Cerebellar cortex (tissue), 1 donor: ENCODE measurements at places on chromosomes 16 and 17.
A peak's percentile ranks its signal among the peaks of the same experiment; 100 is the strongest.

DNA sequence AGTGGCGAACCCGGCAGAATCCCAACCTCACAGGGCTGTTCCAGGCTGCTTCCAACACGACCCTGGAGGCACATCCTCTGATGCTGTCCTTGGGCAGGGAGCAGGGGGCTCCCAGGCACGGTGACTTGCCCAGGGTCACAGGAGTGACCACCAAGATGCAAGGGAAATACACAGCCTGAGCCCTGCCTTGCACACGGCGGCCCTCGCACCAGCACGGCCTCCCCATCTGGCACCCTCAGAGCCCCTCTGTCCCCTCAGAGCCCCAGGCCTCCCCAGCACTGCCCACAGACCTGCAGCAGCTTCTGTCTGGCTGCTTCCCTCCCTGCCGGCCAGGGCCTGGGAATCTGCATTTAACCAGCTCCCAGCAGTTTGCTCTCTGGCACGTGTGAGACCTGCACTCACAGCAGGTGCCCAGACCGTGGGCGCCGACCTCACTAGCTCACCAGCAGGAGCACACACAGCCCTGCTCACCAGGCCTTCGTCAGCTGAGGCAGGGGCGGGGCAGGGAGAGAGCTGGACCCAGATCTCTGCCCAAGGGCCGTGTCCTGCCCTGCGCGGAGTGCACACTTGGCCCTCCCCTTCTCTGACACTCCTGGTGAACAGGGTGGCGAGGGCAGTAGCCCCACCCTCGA lies 29.7 kb upstream of the ZC3H18 start:
- DNase-seq, result no peak

DNA sequence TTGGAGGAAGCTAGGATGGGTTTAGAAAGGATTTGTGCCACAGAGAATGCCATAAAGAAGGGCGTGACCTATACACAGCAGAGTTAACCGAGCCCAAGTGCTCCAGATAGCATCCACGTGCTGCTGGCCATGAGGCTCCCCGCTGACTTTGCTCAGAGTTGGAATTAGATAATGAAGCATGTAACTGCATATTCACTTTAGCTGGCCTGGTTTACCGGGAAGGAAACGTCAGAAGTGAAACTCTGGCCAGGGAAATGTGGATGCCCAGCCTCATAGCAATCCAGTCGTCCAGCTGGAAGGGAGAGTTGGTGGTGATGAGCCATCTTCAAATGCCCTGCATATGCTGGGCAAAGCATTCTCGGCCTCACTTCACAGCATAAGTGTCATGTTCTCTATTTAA lies 6.1 kb downstream of the KRT35 start:
- DNase-seq, result no peak

DNA sequence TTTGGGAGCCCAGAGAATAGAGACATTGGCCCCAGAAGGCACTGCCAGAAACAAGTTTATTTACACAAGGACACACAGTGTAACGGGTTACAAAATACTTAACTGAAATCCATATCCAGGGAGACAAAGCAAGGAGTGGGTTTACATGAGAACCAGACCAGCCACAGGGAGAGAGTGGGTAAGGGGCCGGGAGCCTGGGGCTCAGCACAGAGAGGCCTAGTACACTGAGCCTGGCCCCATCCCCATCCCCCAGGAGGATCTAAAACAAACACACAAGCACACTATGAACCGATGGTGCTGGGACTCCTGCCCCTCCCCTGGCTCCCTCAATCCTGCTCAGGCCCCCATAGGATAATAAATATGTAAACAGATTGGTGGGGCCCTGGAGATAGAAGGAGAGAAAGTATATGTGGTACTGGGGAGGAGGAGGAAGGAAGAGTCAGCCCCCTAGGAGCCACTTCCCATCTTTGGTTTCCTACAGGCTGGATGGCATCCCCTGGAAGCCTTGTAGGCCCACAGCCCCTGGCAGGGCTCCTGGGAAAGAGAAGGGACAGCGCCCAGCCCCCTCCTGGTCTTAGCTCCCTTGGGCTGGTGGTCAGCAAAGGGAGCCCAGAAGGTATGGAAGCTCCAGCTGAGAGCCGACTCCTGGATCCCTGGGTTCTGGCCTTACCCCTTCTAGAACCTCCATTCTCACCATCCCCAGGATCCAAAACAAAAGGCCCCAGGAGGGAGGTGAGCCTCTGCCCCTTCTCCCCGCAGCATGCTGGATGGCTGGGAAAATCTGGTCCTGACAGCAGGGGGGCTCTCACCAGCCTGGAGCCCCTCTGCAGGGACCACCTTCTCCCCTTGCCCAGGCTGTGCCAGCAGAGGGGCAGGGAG lies 6.4 kb downstream of the G6PC3 start:
- no peak for DNase-seq

DNA sequence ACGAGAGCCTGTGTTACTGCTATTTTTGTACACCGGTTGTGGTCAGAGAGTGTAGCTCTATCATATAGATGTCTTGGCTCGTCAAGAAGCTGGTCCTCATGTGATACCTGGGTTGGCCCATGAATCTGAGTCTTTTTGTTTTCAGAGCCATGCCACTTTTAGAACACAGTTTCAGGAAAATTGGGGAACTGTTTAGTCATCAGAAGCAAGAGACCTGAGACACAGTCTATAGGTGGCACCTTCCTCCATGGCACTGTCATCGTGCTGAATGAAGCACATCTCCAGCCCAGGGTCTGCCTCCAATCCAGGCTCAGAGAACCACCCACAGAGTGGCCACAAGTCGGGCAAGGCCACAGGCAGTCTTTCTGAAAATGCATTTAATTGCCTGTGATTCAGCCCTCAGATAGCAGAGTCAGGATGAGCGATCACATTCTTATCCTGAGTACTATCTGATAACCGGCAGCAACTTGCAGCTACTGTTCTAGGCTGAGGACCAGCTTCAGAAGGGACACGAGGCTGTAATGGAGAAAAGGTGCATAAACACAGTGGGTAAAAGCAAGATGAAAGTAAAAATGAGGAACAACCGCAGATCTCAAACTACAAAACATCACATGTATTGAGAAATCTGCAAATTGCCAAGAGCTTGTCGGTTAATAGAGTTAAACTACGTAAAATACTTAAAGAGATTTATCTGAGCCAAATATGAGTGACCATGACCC lies 14.2 kb upstream of the HAPSTR1 start:
- no peak for DNase-seq

- no peak for DNase-seq
Measured at GRCh38 chr16:1918351-1919326, at the start of gene HS3ST6. TSS of gene HS3ST6 (minus strand) at chr16:1918415. CDS start at chr16:1918323, 92 bp downstream.

DNA sequence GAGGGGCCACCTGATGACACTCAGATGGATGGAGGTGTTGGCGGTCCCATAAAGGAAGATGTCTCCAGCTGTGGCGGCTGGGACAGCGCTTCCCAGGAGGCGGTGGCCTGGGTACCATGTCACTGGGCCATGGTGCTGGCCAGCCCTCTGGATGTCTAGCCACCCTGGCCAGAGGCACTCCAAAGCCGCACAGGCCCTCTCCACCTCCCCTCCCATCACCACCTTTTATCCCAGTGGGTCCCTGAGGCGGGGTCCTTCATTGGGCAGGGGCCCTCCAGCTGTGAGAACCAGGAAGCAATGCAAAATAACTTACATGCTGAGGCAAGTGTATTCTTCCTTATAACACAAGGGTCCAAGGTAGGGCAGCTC lies 23.1 kb downstream of the RAB11FIP4 start:
- DNase-seq, result no peak

- DNase-seq, result peak; percentile 42
Measured at GRCh38 chr17:52201767-52202519, 43.4 kb upstream of the CA10 start.

DNA sequence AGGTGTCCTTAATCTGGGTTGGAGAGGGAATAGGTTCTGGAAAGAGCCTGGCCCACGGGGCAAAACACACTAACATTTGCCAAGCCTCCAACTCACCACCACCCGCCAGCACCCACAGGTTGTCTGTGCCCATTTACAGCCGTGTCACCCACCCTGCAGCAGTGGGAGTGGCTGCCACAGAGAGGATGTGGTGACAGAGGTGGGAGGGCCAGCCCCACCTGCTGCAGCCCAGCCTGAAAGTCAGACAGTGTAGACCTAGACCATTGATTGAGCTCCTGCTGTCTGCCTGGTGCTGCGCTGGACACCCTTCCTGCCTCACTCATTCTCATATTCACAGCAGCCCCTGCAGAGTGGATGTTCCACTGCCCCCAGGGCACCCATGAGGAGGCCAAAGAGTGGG lies 44.7 kb downstream of the IL21R start:
- DNase-seq, result no peak

GRCh38 chr16:20871941-20872815 lies 28.0 kb downstream of the DCUN1D3 start:
- DNase-seq, result no peak

GRCh38 chr17:20218272-20218671 lies 209.1 kb downstream of the SPECC1 start:
- no peak for DNase-seq

GRCh38 chr17:32625971-32626370 lies 139.2 kb downstream of the CDK5R1 start:
- peak; percentile 60 for DNase-seq

GRCh38 chr17:81142301-81143199 lies 22.8 kb upstream of the PVALEF start:
- DNase-seq, result peak; percentile 79

- no peak for DNase-seq
Measured at GRCh38 chr16:10387188-10387617, 1.3 kb downstream of the ATF7IP2 start.

GRCh38 chr17:67412032-67412431 lies 35.0 kb downstream of the PITPNC1 start:
- no peak for DNase-seq

- no peak for DNase-seq
Measured at GRCh38 chr16:78291604-78292003, 192.2 kb downstream of the WWOX start.

DNA sequence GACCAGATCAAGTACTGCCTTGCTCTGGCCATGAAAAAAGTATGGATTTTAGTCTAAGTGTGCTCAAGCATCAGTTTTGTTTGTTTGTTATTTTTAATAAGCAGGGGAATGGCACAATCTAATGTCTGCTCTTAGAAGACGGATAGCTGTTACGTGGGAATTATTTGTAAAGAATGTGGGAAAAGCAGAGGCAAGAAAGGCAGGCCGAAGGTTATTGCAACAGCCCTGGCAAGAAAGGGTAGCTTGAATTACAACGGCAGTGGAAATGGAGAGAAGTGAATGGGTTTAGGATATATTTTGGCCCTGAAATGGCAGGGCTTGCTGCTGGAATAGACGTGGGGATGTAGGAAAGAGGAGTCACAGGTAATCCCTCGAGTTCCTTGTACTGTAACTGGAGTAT lies 987 bp upstream of the HASPIN start:
- DNase-seq, result peak; percentile 16

GRCh38 chr16:67986949-67987348 lies 6.7 kb upstream of the DPEP3 start:
- DNase-seq, result no peak

DNA sequence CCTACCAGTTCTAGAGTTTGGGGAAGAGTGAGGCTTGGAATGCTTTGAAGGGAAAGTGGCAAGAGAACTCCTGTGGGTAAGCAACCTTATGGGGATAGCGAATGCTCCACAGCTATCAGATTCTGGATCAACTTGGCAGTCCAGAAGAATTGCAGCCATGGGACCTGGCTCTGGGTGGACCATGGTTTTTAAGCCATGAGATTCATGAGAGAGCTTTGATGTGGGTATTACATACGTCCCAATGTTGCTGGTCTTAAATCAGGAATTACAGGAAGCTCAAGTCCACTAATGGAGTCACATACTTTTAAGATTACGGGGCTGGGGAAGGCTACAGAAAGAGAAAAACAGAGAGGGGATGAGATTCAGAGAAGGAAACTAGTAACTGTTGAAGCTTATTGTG lies 142.5 kb upstream of the ELAC2 start:
- DNase-seq, result no peak

DNA sequence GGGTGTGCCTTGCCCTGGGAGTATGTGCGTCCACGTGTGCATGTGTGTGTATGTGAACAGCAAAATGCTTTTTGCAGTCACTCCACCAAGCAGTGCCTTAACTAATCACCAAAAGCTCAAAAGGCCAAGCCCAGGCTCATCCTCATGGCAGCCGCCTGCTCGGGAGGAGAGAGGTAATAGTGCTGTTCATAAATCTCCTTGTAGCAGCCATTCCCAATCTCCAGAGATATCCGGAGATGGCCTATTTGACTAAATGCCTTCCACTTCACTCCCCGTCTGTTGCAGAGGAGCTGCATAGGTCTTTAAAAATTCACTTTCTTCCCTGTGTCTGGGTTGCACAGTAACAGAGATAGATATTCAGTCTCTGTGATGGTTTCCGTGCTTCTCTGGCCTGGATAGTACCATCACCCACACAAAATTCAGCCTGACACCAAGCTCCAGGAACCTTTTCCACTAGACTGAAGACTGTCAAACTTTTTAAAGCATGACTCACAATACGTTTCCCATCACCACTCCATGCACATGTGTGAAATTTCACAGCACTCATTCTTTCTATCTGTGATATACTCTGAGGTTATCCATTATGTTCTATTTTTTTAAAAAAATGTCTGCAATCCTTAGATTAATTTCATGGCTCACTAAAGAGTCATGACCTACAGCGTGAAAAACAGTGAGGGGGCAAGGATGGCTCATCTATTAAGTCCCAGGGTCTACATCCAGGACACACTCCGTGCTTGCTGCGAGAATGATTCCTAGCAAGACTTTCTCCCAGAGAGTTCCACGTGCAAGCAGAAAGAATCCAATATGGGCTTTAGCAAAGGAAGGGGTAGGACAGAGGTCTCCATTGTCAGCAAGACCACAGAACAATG lies 357.8 kb downstream of the GRIN2A start:
- DNase-seq, result no peak

GRCh38 chr17:49218941-49219913 lies 8.7 kb downstream of the ABI3 start:
- no peak for DNase-seq

DNA sequence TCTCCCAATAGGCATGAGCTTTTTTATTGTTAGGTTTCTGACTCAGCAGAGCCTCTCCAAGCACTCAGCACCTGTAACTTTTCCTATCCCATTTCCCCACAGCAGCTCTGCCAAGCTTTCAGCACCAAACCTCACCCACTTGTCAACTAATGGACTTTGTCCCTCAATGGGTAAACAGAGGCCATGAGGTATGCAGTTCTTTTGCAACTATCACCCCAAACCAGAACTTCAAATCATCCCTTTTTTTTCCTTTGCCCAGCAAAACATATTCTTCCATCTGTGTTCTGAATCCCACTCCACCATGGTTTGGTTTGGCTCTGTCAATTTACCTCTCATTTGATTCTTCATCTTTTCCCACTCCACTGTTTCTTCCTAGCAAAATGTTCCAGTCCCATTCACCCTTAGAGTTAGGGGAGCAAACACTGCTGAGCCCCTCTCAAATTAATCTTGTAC lies 58.1 kb downstream of the TOX3 start:
- DNase-seq, result no peak

GRCh38 chr16:6643080-6643686 lies 689.5 kb upstream of the RBFOX1 start:
- peak; percentile 83 for DNase-seq

- no peak for DNase-seq
Measured at GRCh38 chr16:27370318-27370717, 31.7 kb upstream of the IL21R start.

GRCh38 chr16:66489385-66489784 lies 60.5 kb downstream of the TK2 start:
- no peak for DNase-seq

DNA sequence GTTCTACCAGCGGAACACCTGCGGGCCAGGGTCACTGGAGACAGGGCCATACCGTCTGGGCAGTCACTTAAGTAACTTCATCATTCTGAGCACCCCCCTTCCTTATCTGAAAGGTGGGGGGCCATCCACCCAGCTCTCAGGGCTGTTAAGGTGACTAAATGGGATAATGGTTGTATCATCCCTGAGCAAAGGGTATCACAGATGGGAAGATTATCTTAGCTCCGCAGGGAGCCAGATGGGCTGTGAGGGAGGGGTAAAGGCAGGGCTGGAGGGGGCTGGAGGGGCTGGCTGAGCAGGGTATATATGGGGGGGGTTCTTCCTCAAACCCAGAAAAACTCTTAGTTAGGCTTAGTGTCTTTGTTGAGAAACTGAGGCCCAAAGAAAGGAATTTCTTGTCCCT lies 2.9 kb upstream of the CACNA1G start:
- DNase-seq, result no peak
